ENCODE measurements at places on chromosomes 11 and 22. TPM values are rescaled to one million over a fixed set of nuclear protein-coding genes. Genes with fewer than 3 reads are reported as not detected.

- DNase-seq = no peak
These were observed 2.4 kb downstream of the TRIM44 start for GRCh38 chr11:35664977-35665441.

DNA sequence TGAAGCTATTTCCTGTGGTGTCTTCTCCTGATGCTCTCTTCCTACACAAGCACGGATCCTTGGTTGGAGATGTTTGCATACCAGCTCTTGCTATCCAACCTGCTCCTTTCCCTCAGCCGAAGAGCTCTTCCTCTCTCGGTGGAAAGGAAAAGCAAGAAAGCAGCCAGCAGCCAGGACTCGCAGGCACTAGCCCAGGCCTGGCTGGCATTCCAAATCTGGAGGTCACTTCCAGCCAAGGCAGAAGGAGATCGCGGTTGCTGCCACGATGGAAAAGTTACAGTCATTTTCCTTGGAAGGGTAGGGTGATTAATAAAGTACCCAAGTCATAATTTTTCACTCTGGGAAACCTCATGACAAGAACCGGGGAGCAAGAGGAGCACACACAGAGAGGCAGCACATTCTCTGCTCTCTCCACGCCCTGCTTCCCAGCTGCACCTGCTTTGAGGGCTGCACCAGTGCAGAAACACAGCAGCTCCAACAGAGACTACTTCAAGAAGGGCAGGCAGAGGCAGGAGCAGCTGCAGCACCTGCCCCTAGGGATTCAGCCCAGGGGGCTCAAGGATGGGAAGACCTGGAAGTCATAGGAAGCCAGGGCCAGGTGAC lies 399.3 kb downstream of the CADM1 start:
- DNase-seq = no peak

DNA sequence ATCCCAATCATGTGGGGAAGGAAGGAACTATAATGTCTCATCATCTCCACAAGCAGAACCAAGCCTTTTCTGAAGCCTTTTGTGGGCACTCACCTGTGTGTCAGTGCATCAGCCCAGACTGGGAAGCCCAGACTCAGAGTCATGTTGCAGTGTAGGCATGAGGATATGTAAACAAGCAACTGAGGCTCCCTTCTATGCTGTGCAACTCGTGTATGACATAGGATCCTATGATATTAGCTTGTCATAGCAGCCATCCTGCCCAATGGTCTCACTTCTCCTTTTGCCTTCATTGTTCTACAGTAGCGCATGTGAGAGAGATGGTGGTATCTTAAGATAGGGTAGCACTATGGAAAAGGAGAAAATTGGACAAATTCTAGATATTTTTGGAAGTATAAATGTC lies 103.4 kb upstream of the OLFML1 start:
- DNase-seq = no peak

GRCh38 chr22:21100149-21101032 lies 54.6 kb downstream of the LRRC74B start:
- no peak for DNase-seq

- no peak for DNase-seq
These were observed 689 bp downstream of the TAF10 start for GRCh38 chr11:6611092-6611962.

- no peak for DNase-seq
These were observed 53.4 kb upstream of the HTATIP2 start for GRCh38 chr11:20310137-20310536.

DNA sequence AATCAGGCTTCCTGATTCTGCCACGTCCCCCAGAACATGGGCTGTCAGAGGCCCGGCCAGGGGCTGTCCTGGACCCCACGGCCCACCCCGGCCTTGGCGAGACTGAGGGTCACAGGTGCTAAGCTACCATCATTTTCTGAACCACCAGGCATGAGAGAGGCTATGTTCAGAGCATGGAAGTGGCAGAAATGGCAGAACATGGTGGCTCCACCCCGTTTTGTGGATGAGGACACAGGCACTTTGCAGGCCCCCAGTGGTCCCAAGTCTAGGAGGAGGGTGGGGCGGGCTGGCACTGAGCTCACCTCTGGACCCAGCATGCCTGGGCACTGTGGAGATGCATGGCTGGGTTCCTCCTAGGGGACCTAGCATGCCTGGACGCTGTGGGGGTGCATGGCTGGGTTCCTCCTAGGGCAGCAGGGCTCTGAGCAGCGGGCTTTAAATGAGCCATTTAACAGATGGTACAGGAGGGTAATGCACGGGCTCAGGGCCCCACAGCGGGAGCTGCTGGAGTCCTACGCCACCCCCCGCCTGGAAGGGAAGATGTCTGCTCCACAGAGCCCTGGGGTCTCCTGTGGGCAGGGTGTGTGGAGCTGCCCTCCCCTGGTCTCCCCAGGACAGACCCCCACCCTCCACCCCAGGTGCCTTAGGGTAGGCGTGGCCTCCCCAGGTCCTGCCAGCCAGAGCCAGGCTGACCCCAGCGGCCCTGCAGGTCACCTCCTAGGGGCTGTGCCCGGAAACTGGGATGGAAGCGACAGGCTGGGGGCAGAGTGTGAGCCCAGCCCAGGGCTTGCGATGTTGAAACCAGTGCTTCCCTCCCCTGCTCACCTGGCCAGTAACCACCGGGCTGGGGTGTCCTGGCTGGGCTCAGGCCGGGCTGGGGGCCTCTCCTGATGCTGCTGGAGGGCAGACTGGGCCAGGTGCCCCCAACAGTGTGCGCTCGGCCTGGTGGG lies 6.1 kb upstream of the MUC5AC start:
- no peak for DNase-seq

GRCh38 chr11:9740202-9740883 lies 76.5 kb downstream of the SWAP70 start:
- no peak for DNase-seq

- DNase-seq = no peak
These were observed 98.5 kb upstream of the CSNK2A3 start for GRCh38 chr11:11451501-11452005.

DNA sequence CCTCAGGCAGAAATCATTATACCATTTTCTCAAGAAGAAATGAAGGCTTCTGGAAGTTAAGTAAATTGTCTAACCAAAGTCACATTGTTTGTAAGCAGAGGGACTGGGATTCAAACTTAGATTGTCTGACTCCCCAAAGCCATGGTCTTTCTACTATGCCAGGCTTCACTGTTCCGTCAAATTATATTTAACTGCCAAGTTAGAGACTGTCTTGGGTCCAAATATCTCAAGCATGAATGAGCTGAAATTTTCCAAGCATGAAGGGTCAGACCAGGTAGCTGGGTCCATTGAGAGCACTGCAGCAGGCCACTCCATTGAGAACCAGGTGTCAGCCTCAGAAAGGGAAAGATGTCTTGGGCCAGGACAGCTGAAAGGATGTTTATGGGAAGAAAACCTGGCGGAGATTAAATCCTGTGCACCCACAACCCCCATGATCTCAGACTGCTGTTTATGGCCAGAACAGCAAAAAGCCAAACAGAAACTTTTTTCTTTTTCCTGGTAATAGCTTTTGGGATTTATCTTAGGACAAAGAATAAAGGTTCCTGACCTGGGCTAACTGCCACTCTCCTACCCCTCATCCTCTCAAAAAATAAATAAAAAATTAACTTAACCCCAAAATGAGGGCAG lies 612.3 kb downstream of the INSC start:
- no peak for DNase-seq

GRCh38 chr11:70672991-70673653 lies 274.8 kb downstream of the CTTN start:
- DNase-seq = no peak

GRCh38 chr22:44566911-44567310 lies 68.9 kb upstream of the RTL6 start:
- DNase-seq = no peak

DNA sequence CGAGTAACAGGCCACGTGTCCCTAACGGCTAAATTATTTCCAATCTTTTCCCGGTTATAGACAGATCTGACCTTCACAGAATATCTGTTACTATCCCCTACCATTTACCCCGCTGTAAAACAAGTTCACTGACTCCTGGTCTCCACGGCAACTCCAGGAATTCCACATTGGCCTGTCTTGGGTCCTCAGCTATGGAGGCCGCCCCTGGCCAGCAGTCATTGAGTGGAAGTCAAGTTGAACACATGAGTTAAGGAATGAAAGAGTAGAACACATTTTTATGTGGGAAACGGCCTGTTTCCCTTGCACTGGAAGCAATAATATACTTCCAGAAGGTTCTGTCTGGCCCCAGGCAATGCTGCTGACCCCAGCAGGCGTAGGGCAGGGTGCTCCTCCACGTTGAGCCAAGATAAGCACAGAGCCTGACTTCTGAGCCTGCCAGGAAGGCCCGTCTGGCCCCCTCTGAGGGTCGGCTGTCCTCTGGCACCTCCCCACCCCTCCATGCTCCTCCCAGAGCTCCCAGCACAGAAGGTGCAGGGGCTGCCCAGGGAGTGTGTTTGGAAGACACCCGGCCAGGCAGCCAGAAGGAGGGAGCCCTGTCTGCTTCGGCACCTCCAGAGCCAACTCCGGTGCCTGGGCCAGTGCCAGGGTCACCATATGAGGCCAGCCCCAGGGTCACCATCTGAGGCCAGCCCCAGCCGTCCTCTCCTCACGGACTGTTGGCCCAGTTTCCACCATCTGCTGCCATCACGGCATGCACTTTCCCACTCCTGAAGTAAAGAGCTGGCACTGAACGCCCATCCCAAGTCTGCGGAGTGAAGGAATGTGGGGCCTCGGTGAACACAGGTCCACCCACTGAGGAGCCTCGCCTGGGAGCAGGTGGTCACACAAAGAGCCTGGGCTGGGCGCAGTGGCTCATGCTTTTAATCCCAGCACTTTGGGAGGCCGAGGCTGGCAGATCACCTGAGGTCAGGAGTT lies 813.2 kb downstream of the BRD1 start:
- DNase-seq = no peak

GRM5 gene
- polyA plus RNA-seq = 0.12 TPM

EHF gene
- 18.9 TPM for polyA plus RNA-seq

TOB2 gene
- 68.9 TPM for polyA plus RNA-seq

GRAMD4 gene
- polyA plus RNA-seq = 21.5 TPM

GAL3ST1 gene
- polyA plus RNA-seq = 21.8 TPM

Measured in renal cortex interstitium (tissue), 15 donors.